Activated B cell treated with CpG ODN at 0.5 μM for 24 hours (primary cell): ENCODE measurements at places on chromosomes 16 and 17. TPM values are rescaled to one million over a fixed set of nuclear protein-coding genes. Genes with fewer than 3 reads are reported as not detected.

GRCh38 chr17:11005940-11006339 lies 168.1 kb upstream of the PIRT start:
- no peak for DNase-seq

- no peak for DNase-seq
Measured at GRCh38 chr16:13099822-13100221, 198.4 kb downstream of the SHISA9 start.

DNA sequence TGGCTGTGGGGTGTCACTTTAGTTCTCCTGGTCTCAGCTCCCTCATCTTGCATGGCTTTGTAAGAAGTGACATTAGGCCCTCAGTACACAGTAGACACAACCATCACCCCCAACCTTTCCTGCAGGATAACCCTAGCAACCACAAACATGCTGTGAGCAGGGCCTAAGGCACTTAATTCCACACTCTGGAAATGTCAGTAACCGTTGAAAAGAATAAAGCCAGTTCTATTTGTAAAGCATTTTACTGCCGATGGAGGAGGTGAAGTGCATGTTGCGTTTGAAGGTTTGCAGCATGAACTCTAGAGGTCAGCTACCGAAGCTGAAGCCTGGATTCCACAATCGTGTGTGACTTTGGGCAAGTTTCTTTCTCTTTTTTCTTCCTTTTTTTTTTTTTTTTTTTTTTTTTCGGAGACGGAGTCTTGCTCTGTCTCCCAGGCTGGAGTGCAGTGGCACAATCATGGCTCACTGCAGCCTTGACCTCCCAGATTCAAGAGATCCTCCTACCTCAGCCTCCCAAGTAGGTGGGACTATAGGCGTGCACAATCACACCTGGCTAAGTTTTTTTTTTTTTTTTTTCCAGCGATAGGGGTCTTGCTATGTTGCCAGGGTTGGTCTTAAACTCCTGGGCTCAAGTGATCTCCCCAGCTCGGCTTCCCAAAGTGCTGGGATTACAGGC lies 26.1 kb upstream of the TOB1 start:
- no peak for DNase-seq

DNA sequence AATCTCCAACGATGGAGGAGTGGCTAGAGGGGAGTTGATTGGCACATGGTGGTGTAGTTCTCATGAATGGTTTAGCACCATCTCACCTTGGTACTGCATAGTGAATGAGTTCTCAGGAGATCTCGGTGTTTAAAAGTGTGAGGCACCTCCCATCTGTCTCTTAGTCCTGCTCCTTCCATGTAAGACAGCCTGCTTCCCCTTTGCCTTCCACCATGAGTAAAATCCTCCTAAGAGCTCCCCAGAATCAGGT lies 428.8 kb upstream of the MAF start:
- DNase-seq, result no peak

DNA sequence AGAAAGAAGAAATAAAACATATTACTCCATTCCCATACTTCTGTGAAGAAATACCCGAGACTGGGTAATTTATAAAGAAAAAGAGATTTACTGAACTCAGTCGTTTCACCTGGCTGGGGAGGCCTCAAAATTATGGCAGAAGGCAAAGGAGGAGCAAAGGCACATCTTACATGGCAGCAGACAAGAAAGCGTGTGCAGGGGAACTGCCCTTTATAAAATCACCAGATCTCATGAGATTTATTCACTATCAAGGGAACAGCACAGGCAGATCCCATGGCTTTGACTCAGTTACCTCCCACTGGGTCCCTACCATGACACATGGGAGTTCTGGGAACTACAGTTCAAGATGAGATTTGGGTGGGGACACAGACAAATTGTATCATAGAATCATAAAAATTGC lies 365.4 kb downstream of the WWOX start:
- no peak for DNase-seq

- DNase-seq, result no peak
Measured at GRCh38 chr16:20016234-20016633, 57.5 kb downstream of the GPR139 start.

DNA sequence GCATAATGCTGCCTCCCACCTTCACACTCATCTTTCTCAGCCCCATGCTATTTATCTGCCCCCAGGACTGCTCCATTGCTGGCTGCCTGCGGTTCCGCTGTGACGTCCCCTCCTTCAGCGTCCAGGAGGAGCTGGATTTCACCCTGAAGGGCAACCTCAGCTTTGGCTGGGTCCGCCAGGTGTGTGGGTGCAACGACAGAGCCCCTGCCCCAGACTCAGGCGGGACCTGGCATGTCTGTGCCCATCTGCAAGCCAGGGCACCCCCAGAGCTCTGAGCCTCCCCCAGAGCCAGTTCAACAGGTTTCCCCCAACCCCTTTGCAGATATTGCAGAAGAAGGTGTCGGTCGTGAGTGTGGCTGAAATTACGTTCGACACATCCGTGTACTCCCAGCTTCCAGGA lies 12.9 kb upstream of the ITGAD start:
- DNase-seq, result no peak

DNA sequence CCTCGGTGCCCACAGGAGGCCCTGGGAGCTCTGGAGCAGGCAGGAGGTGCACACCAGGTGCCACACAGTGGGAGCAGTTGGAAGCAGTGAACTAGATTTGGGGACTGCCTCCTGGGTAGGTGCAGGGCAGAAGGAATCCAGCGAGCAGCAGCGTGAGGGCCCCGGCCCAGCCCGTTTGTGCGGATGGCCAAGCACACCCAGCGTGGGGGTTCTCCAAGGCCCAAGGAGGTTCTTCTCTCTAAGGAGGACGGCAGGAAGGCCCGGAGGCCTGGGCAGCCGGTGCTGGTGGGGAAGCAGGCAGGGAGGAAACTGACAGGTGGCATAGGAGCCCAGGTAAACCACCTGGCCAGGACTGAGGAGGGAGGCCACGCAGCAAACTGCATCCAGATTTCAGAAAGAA lies 17.0 kb downstream of the SOX8 start:
- DNase-seq, result no peak

DNA sequence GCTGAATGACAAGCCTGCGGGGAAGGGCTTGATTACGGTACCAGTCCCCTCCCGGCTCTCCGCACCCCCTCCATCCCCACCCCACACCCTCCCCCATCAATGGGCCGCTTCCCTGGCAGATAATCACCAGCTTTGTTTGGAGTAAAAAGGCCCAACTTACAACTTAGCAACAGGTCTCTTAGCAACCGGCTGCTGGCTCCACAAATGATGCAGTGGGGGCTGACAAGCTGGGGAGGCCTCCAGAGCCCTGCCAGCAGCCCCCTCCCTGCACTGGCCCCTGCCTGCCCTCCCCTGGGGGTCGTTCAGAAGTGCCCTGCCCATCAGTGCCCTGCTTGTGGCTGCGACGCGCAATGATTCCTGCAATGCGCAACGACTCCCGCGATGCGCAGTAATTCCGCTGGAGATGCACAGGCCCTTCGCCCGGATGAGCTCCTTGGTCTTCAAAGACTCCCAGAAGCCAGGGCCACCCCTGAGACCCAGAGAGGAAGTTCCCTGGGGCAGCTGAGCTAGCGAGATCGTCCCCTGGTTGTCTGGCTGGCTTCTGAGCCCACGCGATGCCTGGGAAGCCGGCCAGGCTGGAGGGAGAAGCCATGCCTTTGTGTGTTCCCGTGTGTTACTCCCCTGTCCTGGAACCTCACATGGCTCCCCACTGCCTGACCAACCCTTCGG lies 23.3 kb downstream of the CPNE2 start:
- DNase-seq, result no peak

- DNase-seq, result no peak
Measured at GRCh38 chr16:86597126-86597879, 19.0 kb downstream of the FOXL1 start.

DNA sequence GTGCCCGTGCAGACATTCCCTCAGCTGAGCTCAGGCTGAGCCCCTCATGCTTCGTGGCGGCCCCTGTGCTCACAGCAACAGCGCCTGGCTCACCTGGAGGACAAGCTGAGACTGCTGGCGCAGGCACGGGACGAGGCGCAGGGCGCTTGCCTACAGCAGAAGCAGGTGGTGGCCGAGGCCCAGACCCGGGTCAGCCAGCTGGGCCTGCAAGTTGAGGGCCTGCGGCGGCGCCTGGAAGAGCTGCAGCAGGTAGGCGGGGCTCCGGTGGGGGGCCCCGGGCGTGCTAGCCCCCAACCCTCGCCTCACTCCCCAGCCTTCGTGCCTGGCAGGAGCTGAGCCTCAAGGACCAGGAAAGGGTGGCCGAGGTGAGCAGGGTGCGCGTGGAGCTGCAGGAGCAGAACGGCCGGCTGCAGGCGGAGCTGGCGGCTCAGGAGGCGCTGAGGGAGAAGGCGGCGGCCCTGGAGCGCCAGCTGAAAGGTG lies 1.4 kb upstream of the RAC3 start:
- DNase-seq, result no peak

DNA sequence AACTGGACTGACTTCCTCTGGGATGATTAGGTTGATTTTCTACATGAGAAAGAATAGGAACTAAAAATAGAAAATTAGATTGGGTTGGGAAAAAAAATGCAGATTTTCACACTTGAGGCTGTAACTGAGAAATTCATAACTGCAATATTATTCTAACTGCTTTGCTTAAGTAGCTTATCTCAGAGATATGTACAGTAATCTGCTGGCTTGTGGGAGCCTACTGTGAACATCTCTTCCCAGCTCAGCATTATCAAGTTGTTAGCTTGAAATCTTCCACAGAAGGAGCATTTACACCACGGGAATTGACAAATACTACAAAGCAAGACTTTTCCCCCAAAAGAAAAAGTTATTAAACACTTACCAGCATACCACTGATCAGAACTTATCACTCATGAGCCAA lies 58.9 kb downstream of the CNTNAP4 start:
- no peak for DNase-seq

DNA sequence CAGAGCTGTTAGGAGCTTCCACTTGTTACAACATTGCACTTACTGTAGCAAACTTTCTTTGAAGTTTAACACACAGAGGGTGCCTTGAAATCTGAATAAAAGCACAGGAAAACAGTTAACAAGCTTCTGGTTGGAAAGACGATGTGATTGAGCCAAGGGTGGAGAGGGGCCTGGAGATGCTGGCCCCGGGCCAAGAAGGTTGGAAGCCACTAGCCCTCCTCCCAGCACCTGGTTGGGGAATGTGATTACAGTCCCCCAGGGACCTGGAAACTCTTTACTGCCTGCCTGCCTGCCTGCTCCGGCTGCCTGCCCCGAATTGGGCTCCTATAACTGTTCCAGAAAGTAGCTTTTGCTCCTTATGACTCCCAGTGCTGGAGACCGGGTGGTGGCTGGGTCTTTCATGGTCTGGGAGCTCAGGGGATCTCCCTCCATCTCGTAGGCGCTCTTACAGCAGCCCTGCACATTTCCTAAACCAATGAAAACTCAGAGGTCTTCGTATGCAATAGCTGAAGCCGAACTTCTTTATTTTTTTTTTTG lies 48.0 kb upstream of the ZFHX3 start:
- DNase-seq, result no peak

CEP95 gene
- total RNA-seq, result 65.3 and 77.0 TPM in 2 replicates

GRAP gene
- 31.5 and 39.2 TPM in 2 replicates for total RNA-seq

PRAC1 gene
- not detected in 2 replicates for total RNA-seq

CIAPIN1 gene
- total RNA-seq, result 47.1 and 52.3 TPM in 2 replicates

NECAB2 gene
- not detected in 2 replicates for total RNA-seq

CALB2 gene
- not detected in 2 replicates for total RNA-seq
